ENCODE measurements at places on chromosomes 6 and 20.

DNA sequence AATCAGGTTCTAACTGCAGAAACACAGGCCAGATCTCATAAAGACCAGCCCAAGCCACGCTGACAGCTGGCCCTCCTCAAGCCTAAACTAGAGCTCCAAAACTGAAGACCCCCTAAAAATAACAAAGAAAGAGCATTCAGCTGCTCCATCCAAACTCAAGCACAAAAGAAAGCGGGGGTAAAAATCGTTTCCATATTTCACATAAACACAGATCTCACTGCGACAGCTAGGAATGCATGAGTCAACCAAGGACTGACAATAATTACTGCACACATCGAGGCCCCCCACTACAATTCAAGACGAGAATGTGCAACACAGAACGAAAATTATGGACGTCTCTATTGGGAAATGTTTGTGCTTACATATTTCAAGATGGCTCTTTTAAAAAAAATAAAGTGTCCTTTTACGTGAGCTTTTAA is 31.1 kb downstream of the CNKSR3 start:
- DNase-seq = no peak

- no peak for DNase-seq
These were observed 174.8 kb upstream of the RREB1 start for GRCh38 chr6:6932968-6933367.

GRCh38 chr20:17940224-17940971 is 28.2 kb downstream of the SNX5 start:
- no peak for DNase-seq

DNA sequence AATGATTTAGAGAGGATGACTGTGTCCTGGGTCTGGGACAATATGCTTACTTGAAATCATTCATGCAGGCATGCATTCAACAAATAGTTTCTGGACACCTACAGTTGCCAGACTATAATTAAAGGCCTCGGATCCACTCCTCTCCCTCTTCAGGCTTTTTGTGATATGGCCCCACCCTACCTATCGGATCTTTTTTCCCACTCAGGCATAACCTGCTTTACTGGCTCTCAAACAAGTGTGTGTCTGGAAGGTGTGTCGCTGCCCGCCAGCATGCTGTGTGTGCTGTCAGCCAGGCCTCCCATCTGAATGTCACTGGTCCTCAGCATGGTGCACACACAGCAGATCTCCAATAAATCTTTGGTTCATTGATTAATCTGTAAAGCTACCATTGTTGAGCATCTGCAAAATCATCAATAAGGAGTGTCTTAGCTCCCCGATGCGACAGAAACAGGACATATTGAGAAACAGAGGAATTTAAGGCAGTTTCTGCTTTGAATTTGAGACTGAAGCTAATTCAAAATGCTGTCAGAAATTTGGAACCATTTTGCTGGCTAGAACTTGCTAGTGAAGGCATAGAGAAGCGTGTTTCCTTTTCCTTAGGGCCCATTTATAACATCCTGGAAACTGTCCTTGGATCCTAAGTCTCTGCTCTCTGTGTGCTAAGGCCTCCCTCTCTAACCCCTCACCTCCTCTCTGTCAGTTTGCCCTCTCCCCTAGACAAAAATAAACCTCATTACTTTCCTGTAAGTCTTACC is 23.5 kb upstream of the CCN6 start:
- no peak for DNase-seq

- no peak for DNase-seq
These were observed 65.8 kb upstream of the SLC22A1 start for GRCh38 chr6:160055813-160056212.

GRCh38 chr6:83167726-83168278 is 25.3 kb downstream of the PGM3 start:
- DNase-seq = no peak

DNA sequence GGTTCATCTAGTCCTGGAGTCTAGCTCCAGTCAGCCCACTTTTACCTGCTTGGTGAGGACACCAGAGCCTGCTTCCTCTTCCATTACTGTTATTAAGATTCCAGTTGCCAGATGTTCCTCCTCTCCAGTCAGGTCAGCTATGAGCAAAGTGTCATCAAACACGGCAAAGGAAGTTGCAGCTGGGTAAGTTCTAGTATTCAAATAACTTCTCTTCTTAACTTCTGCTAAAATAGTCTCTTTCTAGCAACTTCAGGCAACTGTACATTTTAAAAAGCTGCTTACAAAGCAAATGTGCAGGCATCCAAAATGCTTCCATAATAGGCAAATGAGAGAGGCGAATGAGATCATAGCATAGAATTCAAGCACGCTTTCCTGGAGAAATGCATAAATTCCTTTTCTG is 18.4 kb upstream of the MRPS18A start:
- DNase-seq = no peak

- no peak for DNase-seq
These were observed 200.3 kb downstream of the EDN1 start for GRCh38 chr6:12490351-12490903.

DNA sequence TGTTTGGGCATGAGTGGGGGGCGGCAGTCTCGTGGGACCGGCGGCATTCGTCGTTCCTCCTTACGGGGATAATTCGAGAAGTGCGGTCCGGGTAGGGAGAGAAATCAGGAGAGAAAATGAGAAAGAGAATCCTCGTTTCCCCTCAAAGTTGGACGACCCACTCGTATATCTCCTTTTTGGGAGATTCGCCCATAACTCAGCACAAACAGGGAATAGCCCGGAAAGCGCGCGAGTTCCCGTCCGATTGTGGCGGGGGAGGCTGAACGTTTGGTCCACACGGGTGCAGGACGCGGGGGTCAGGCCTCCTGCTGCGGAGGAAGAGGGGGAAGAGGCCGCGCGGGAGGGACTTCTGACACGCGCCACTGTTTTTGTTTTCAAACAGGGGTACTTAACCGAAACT is 42.4 kb downstream of the POPDC3 start:
- no peak for DNase-seq

DNA sequence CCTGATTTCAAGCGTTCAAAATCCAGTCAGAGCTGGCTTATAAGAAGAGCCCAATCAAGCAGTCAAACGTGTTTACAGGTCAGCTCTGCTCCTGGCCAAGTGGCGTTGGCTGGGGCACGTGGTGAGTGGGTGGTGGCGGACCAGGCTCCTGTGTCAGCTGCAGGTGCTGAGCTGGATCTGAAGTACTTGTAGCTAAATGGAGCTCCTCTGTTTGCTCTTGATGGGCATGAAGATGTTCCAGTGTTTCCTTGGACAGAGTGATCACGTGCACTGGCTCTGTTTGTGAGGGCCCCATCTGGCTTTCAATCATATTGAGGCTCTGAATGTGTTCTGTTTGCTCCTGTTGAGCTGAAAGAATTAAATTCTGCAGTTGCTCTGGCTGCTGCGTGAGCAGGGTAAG is 10.2 kb upstream of the MICAL1 start:
- no peak for DNase-seq

- DNase-seq = no peak
These were observed 2.8 kb downstream of the SNAI1 start for GRCh38 chr20:49985617-49986016.

- DNase-seq = no peak
These were observed 341.6 kb downstream of the NRN1 start for GRCh38 chr6:5665173-5665572.

Data from spinal cord (tissue), 10 donors.